ENCODE measurements at places on chromosomes 1 and 21.

DNA sequence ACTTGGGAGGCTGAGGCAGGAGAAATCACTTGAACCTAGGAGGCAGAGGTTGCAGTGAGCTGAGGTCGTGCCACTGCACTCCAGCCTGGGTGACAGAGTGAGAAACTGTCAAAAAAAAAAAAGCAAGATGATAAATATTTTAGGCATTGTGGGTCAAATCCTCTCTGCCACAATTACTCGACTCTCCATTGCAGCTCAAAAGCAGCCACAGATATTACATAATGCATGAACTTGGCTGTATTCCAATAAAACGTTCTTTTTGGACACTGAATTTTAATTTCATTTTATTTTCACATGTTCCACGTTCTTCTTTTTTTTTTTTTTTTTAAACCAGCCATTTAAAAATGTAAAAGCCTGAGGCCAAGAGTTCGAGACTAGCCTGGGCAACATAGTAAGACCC lies 69.4 kb downstream of the TCP10L start:
- DNase-seq, result no peak

DNA sequence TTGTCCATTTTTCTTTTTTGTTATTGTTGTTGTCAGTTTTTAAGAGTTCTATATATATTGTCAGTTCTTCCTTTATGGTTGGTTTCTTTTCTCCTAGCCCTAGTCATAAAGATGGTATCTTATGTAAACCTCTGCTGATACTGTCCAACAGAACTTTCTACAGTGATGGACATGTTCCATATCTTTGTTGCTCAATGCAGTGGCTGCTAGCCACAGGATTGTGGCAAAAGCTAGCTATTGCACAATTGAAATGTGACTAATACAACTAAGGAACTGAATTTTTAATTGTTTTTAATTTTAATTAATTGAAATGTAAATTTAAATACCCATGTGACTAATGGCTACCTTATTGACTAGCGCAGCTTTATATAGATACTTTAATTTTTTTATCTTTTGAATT lies 411.8 kb upstream of the PTBP2 start:
- peak; percentile 74 for DNase-seq

GRCh38 chr1:50548243-50548642 lies 125.0 kb upstream of the DMRTA2 start:
- DNase-seq, result no peak

DNA sequence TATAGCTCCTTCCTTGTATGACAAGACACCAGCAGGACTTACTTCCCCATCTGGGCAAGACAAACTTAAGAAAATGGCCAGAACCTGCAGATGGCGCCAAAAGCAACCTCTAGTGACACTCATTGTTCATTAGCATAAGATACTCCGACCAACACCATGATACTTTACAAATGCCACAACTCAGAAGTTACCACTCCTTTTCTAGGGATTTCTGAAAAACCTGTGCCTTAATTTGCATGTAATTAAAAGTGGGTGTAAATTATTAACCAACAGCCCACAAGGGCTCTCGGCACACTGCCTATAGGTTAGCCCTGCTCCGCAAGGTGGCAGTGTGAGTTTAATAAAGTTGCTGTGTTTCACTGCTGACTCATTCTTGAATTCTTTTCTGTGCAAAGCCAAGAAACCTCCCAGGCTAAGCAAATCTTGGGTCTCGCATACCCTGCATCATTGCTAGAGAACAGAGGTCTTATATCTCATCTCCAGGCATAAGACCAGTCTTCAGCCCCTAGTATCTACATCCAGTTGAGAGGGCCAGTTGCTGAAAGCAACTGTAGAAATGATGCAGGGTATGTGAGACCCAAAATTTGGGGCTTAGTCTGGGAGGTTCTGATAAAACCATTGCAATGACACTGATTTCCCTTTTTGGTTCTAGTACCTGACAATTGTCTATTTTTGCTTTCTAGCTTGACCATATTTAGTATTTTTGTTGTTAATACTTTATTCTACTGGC lies 86.4 kb downstream of the FAF1 start:
- DNase-seq, result peak; percentile 43
